ENCODE measurements at places on chromosomes 11 and 22. TPM values are rescaled to one million over a fixed set of nuclear protein-coding genes. Genes with fewer than 3 reads are reported as not detected.

GRCh38 chr11:40188848-40189247 is 1270.6 kb downstream of the LRRC4C start:
- no peak for DNase-seq

GRCh38 chr22:17777717-17778044 is 3.4 kb upstream of the BID start:
- no peak for DNase-seq

- DNase-seq: no peak
These were observed 71.1 kb upstream of the WNT7B start for GRCh38 chr22:46047841-46048595.

GRCh38 chr11:102318469-102318868 is 1.2 kb downstream of the BIRC3 start:
- DNase-seq: peak; percentile 48

DNA sequence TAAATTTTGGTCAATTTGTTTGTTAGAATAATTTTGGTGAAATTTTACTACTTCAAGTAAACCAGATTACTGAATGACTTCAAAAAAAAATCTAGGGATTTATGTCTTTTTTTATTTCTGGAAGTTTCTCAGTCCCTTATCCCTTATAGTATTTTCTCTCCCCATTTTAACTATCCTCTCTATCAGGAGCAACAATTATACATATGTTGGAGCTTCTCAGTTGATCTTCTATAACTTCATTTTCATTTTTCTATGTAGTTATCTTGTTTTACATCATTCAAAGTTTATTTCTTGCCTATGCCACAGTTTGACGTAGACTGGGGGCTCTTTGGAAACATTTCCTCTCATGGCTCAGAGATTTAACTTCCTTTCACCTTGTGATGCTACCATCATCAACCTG is 34.2 kb downstream of the NNMT start:
- DNase-seq: no peak

GRCh38 chr22:30046716-30047363 is 33.4 kb upstream of the HORMAD2 start:
- DNase-seq: no peak

- DNase-seq: no peak
These were observed 5.1 kb upstream of the IGSF9B start for GRCh38 chr11:133961890-133962289.

- DNase-seq: no peak
These were observed 295.6 kb downstream of the NELL1 start for GRCh38 chr11:20964985-20965384.

DNA sequence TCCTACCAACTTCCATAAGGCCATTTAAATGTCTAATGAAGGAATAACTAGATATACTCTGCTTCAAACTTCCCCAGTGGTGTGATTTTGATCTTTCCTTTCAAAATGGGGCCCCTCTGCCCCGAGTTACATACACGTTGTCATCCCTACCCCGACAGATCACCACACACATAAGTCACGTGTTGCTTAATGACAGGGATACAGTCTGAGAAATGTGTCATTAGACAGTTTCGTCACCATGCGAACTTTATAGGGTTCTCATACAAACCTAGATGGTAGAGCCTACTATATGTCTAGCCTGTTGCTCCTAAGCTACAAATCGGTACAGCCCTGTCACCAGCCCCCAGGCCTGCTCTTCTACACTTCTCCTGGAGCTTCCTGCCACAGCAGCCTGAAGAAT is 49.8 kb upstream of the SCUBE2 start:
- DNase-seq: no peak

- DNase-seq: no peak
These were observed 11.1 kb upstream of the PHLDA2 start for GRCh38 chr11:2940147-2940920.

DNA sequence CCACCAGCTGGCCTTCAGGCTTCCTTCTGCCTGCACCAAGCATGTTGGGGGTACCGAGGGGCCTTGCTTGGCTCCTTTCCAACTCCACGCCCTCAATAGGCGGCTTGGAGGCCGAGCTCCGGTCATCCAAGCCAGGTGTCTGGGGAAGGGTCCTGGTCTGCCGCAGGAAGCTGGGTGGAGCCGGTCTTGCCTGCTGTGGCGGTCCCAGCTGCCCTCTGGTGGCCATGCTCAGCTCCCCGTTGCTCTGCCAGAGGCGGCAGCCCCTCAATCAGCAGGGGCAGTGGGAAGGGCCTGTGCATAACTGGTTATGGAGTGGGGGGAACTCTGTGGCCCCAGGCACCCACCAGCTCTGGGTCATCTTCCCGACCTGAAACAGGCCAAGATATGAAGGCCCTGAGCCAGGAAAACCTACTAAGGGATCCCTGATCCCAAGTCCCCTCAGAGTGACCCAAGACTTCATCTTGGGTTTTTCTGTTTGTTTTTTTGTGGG is 3.2 kb downstream of the ARVCF start:
- DNase-seq: peak; percentile 47

GRCh38 chr11:61533401-61533800 is 24.9 kb downstream of the LRRC10B start:
- no peak for DNase-seq

DNA sequence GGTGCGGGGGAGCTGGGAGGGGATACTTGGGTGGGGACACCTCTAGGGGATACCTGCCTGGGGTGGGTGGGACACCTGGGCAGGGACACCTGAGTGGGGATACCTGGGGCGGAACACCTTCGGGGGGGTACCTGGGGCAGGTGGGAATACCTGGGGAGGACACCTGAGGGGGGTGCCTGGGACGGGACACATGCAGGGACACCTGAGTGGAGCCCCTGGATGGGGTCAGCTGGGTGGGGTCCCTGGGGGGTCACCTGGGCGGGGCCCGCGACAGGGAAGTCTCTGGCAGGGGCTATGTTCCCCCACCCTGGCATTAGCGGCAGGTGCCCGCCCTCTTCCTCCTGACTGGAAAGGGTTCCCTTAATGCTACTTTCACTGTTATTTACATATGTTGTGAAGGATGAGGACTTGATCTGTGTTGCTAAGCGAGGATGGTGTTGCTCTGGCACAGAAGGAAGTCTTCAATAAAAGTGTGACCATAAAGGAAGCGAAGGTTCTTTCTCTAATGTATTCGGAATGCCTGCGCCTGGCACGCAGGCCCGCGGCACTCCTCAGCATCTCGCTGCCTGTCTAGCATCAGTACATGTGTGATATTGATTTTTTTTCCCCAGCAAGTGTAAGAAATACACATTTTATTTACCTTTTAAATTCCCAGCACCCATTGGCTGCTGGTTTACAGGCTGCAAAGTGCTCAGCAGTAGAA is 801.7 kb downstream of the BRD1 start:
- no peak for DNase-seq

DNA sequence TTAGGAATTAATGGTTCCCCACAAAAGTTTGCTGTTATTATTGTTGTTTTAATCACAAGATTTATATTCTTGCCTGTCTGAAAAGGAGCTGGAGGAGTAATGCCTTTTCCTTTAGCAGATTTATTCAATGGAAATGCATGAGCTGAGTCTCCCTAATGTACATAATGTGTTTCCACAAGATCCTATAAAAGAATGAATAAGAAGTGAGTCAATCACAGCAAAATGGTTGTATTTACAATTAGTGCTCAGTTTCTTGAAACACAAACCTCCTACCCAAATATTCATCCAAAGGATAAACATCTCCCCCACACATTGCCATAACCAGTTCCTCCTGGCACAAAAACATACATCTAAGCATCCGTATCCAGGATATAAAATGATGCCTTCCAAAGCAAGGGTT is 33.3 kb downstream of the ME3 start:
- DNase-seq: peak; percentile 66

GRCh38 chr11:27795955-27796861 is 96.0 kb upstream of the BDNF start:
- DNase-seq: peak; percentile 9

DNA sequence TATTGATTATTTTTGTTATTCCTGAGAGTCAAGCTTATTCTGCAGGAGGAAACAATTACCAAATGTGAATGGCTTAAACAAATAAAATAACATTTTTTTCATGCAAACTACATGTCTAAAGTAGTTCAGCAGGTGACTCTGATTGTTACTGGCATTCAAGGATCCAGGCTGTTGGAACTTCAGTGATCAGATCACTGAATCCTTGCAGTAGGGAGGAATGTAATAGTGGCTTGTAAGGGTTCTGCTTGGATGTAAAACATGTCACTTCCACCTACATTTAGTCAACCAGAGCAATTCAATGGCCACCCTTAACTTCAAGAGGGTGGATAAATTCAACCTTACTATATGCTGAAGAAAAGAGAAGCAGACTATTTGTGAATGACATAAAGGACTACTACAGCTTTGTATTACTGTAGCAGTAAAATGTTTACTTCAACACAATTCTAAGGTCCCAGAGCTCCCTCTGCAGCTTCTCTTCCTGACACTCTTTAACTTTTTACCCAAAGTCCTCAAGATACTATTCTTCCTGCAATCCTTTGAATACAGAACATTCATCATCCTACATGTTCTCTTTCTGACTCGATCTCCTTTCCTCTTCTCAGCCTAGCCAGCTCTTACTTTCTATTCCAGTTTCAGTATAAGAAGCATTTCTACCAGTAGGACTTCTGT is 284.0 kb downstream of the LRRC4C start:
- no peak for DNase-seq

GRCh38 chr11:67376873-67377808 is 3.7 kb upstream of the CLCF1 start:
- no peak for DNase-seq

DNA sequence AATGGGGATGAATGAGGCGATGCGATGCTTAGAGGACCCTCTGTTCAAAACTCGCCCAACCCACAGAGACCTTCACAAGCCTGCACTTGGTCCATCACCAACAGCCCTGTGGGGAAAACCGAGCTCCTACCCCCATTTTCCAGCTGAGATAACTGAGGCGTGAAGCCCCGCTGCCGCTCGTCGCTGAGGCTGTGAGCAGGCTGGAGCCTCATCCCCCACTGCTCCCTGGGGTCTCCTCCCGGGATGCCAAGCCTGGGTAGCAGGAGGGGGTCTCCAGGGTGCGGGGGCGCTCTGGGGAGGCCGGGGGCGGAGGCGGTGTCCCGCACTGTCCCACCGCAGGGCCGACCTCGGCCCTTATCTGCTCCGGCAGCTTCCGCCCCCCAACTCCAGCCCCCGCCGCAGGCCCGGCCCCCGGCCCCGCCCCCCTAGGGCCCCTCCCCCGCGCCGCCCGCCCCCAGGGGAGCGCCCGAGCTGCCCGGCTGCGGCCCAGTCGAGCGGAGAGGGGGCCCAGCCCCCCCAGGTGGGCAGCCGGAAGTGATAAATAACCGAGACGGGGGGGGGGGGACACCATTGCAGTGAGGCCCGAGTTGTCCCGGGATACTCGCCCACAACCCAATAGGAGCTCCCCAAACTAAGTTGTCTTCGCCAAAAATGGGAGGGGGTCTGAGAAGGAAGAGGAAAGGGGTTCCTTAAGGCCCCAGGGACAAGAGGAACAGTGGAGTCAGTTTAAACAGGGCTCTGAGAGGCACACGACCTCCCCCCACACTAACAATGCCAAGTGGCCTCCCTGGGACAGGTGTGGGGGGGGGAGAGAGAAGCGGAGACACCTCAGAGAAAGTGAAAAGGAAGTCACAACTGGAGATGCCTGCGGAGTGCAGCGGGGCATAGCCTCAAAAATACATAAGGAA is 8.3 kb upstream of the SLC39A13 start:
- DNase-seq: no peak

GRCh38 chr22:17629173-17629489 is 582 bp upstream of the ATP6V1E1 start:
- no peak for DNase-seq

DNA sequence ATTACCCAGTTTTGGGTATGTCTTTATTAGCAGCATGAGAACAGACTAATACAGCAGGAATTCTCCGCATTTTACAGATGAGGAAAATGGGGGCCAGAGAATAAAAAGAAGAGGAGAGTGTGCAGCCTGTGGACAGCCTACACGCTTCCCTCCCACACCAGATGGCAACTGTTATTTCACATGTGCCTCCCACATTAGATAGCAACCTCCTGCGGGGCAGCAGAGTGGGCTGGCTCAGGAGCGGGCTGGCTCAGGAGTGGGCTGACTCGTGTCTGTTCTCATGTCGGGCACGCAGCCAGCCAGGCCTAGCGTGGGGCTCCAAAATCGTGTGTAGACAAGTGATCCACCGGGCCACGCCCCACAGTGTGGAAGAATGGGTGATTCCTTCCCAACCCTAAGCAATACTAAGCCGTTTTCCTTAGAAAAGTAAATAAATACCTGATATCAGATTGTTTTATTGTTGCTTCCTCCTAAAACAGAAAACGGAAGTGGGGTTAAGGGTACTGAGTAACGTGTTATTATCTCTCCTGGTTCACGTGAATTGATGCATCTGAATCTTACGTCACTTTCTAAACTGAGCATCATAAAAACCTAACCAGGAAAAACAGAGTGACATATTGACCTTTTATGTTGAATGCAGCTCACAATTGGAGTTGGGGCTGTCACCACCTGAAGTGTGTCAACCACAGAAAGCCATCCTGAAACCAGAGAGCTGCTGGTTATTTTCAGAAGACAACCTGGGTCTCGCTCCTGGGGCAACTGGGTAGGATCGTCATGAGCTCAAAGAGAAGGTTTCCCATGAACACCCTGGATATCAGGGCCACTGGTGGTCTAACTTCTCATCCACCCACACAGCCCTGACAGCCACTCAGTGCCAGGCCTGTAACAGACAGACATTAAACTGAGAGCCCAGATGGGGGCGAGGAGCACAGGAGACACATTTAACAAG is 3.3 kb downstream of the TTLL1 start:
- DNase-seq: no peak

GRCh38 chr11:39174965-39175364 is 2284.5 kb downstream of the LRRC4C start:
- no peak for DNase-seq

DNA sequence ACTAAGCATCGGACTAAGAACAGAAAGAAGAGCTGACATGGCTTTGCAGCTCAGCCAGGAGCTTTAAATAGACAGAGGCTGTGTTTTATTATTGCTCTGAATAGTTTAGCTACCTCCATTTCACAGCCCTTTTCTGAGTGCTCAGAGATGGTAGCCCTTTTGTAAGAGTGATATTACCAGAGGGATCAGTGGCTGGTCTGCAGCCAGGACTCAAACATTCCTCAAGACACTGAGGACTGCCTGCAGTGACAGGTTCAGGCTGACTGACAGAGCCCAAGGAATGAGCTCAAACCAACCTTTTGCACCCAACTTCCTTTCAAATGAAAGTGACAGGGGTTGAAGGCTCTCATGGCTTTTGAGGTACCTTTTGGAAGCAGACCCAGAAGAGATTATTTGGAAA is 189.0 kb downstream of the DDX10 start:
- DNase-seq: no peak

GRM5 gene
- total RNA-seq: under 0.01 TPM

OR52E8 gene
- total RNA-seq: not detected

SLC2A11 gene
- total RNA-seq: 3.2 TPM

BLID gene
- 25.8 TPM for total RNA-seq

NUP50 gene
- total RNA-seq: 65.4 TPM

NAT10 gene
- 34.8 TPM for total RNA-seq

PATE3 gene
- not detected for total RNA-seq

SLC22A6 gene
- not detected for total RNA-seq

OR52H1 gene
- total RNA-seq: 0.28 TPM

PLA2G3 gene
- total RNA-seq: under 0.01 TPM

SBF2 gene
- 51.8 TPM for total RNA-seq

CLNS1A gene
- 188 TPM for total RNA-seq

CYTH4 gene
- 0.28 TPM for total RNA-seq

CCDC73 gene
- not detected for total RNA-seq

KIRREL3 gene
- total RNA-seq: 10.9 TPM

Data from IMR-90 (cell line).